ENCODE measurements at places on chromosomes 4 and X. TPM values are rescaled to one million over a fixed set of nuclear protein-coding genes. Genes with fewer than 3 reads are reported as not detected.

DNA sequence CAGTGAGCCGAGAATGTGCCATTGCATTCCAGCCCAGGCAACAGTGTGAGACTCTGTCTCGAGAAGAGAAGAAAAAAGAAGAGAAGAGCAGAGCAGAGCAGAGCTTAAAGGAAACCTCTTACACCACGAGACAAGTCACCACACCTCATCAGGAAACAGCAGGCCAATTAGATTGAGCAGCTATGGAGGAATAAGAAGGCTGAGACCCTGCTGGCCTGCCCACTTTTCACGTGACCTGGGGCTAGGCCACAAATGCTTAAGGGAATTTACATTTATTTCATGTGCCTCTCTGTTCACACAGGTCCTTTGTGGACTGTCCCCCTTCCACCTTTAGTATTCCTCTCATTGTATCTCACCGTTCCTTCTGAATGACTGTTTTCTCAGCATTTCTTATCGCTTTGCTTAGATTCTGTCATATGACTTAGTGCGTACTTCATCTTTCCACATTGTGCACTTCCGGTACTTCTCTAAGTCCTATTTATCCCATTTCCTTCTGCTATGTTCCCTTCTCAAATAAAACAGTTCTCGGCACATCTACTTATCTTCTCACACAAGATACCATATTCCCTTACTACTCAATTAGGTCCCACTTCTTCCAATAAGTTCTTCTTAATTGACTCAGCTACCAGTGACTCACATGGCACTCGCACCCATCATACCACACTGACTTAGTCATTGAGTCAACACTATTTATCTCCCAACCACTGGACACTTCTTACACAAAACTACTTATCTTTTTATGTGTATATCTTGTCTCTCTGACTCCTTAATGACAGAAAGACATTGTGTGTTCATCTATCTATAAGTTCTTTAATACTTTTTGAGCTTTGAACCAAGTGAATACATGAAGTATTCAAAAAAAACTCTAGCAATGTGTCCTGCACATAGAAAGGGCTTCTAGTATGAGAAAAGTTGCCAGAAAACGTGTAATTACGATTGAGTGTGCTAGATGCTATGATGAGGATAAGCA lies 11.0 kb downstream of the CUL4B start:
- no peaks in the 10 kb centered on the region for H3K27me3 ChIP-seq
- DNase-seq, result no peak
- no peak overlapping the region for H3K27ac ChIP-seq

DNA sequence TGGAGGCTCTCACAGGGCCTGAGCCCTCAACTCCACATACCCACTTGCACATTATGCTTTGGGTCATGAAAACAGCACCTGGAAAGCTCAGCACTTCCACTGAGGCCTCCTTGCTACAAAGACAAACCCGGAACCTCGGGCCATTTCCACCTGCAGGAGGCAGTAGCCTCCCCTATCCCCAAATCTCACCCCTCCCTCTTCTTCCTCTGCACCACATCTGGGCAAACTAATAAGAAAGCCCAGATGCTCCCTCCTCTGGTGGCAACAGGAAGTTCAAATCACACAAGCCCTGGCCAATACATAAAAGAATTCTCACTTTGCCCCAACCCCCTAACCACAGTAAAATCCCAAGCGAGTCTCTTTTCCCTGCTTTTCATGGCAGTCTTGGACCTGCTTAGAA lies 136.4 kb downstream of the MAPK10 start:
- no peaks in the 10 kb centered on the region for H3K4me1 ChIP-seq
- H3K4me3 ChIP-seq, result no peak overlapping the region
- no peak overlapping the region for H3K27ac ChIP-seq
- no peaks in the 10 kb centered on the region for H3K27me3 ChIP-seq

- no peak overlapping the region for H3K4me3 ChIP-seq
- no peaks in the 10 kb centered on the region for H3K27me3 ChIP-seq
- H3K4me1 ChIP-seq, result no peaks in the 10 kb centered on the region
- no peak overlapping the region for H3K27ac ChIP-seq
These were observed 26.3 kb upstream of the TMEM131L start for GRCh38 chr4:153439831-153440230.

- no peak overlapping the region for H3K4me3 ChIP-seq
- H3K4me1 ChIP-seq, result no peaks in the 10 kb centered on the region
- no peaks in the 10 kb centered on the region for H3K36me3 ChIP-seq
- no peak overlapping the region for H3K27ac ChIP-seq
These were observed 41.1 kb downstream of the UCHL1 start for GRCh38 chr4:41297832-41298231.

GRCh38 chrX:12489341-12489740 lies 301.9 kb upstream of the PRPS2 start:
- no peak overlapping the region for H3K4me3 ChIP-seq
- no peaks in the 10 kb centered on the region for H3K36me3 ChIP-seq
- H3K4me1 ChIP-seq, result no peaks in the 10 kb centered on the region

CDKN2AIP gene
- total RNA-seq, result 8.5 TPM

UNC5C gene
- total RNA-seq, result 2.0 TPM

NEIL3 gene
- 0.11 TPM for total RNA-seq

EVC2 gene
- 1.4 TPM for total RNA-seq

TRIM60 gene
- total RNA-seq, result not detected

CLNK gene
- not detected for total RNA-seq

All from left ventricle myocardium inferior (tissue), 1 donor.